ENCODE measurements at places on chromosomes 12 and 14. TPM values are rescaled to one million over a fixed set of nuclear protein-coding genes. Genes with fewer than 3 reads are reported as not detected.

- H3K36me3 ChIP-seq, result no peaks in the 10 kb centered on the region
- DNase-seq, result no peak
- no peak overlapping the region for H3K27ac ChIP-seq
- H3K27me3 ChIP-seq, result peaks cover 10% of the 10 kb centered on the region
Measured at GRCh38 chr14:104584557-104584956, 5.0 kb downstream of the C14orf180 start.

The TAS2R31 gene
- total RNA-seq, result 2.8 TPM

GRCh38 chr14:69424149-69424923 lies 25.8 kb downstream of the SLC39A9 start:
- DNase-seq, result no peak
- H3K27ac ChIP-seq, result no peak overlapping the region
- H3K4me1 ChIP-seq, result peaks cover 25% of the 10 kb centered on the region
- no peaks in the 10 kb centered on the region for H3K27me3 ChIP-seq
- no peak overlapping the region for H3K4me3 ChIP-seq
- peaks cover 43% of the 10 kb centered on the region for H3K36me3 ChIP-seq

The CLEC2A gene
- total RNA-seq, result not detected

DNA sequence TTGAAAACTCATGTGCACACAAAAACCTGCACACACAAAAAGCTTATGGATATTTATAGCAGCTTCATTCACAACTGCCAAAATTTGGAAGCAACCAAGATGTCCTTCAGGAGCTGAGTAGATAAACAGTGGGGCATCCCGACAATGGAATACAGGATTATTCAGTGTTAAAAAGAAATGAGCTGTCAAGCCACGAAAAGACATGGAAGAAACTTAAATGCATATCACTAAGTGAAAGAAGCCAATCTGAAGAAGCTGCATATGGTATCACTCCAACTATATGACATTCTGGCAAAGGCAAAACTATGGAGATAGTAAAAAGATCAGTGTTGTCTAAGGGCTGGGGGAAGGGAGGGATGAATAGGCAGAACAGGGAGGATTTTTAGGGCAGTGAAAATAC lies 5.2 kb upstream of the TPCN1 start:
- no peaks in the 10 kb centered on the region for H3K36me3 ChIP-seq
- DNase-seq, result no peak
- H3K4me3 ChIP-seq, result no peak overlapping the region
- H3K27me3 ChIP-seq, result no peaks in the 10 kb centered on the region
- H3K4me1 ChIP-seq, result peaks cover 8% of the 10 kb centered on the region
- no peak overlapping the region for H3K27ac ChIP-seq

DNA sequence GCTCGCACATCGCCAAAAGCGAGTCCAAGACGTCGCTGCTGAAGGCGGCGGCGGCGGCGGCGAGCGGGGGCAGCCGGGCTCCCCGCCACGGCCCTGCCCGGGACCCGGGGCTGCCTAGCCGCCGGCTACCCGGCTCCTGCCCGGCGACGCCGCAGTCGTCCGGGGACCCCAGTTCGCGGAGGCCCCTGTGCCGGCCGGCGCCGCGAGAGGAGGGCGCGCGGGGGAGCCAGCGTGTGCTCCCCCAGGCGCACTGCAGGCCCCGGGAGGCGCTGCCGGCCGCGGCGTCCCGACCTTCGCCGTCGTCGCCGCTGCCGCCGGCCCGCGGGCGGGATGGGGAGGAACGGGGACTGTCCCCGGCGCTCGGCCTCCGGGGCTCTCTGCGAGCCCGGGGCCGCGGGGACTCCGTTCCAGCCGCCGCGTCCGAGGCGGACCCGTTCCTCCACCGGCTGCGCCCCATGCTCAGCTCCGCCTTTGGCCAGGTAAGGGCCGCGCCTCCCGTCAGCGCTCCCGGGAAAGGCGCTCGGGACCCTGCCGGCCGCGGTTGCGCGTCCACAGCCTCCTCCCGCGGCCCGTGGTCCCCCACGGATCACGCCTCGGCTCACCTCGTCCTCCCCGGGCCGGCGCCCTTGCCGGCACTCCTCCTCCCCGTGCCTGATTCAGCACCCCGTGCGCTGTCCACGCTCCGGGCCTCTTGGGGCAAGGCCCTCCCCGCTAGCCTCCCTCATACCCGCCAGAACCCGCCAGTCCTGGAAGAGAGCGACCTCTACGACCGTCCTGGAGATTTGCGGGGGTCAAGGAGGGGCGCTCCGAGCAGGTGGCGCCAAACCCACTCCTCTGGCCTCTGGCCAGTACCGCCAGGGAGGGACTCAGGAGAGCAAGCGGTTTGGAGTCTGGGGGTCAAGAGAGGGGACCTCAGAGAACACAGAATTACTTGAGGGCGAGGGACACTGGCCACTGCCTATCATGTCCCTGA lies 721 bp downstream of the CABP1 start:
- peak overlapping the region; percentile 74 for H3K4me3 ChIP-seq
- DNase-seq, result peak; percentile 56
- H3K36me3 ChIP-seq, result no peaks in the 10 kb centered on the region
- H3K27ac ChIP-seq, result no peak overlapping the region
- peaks cover 13% of the 10 kb centered on the region for H3K4me1 ChIP-seq

DNA sequence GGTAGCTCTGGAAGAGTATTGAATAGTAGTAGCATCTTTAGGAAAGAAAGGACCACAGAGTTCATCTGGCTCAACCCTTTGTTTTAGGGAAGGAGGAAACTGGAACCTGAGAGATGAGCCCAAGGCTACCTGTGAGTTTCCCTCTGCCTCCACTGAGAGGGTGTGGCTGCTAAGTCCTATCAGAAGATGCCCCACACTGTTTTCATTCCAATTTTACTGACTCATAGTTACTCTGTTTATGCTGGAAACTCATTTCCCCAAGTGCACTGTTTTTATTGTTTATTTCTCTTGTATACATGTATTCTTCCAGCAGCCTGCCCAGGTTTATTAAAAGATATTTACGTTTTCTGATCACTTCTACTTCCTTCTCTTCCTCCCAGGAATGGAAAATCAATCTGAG lies 127.4 kb upstream of the ARHGAP5 start:
- H3K27ac ChIP-seq, result no peak overlapping the region
- H3K4me1 ChIP-seq, result peaks cover 6% of the 10 kb centered on the region
- peaks cover 3% of the 10 kb centered on the region for H3K27me3 ChIP-seq
- DNase-seq, result no peak

The RACGAP1 gene
- total RNA-seq, result 12.8 TPM

DNA sequence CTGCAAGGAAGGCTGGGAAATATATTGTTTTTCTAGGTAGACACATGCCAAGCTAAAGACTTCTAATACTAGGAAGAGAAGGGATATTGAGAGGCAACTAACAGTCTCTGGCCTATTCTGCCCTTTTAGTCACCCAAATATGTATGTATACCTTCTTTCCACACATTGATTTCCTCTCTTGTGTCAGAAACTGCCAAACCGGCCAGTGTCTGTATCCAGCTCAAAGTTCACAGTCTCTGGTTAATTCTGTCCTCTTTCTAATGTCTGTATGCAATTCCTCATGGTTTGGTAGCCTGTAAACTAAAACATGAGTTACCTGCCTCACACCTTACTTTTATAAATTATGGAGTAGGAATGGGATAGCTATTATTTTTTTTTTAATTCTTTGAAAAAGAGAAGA lies 25.2 kb upstream of the CPSF6 start:
- no peak for DNase-seq
- H3K4me3 ChIP-seq, result no peak overlapping the region
- H3K4me1 ChIP-seq, result no peaks in the 10 kb centered on the region
- H3K36me3 ChIP-seq, result no peaks in the 10 kb centered on the region
- H3K27me3 ChIP-seq, result no peaks in the 10 kb centered on the region

- H3K36me3 ChIP-seq, result no peaks in the 10 kb centered on the region
- no peak for DNase-seq
- no peak overlapping the region for H3K27ac ChIP-seq
- peaks cover 2% of the 10 kb centered on the region for H3K27me3 ChIP-seq
- no peak overlapping the region for H3K4me3 ChIP-seq
Measured at GRCh38 chr12:2248901-2249381, 196.2 kb downstream of the CACNA1C start.

The PCK2 gene
- total RNA-seq, result 17.4 TPM

DNA sequence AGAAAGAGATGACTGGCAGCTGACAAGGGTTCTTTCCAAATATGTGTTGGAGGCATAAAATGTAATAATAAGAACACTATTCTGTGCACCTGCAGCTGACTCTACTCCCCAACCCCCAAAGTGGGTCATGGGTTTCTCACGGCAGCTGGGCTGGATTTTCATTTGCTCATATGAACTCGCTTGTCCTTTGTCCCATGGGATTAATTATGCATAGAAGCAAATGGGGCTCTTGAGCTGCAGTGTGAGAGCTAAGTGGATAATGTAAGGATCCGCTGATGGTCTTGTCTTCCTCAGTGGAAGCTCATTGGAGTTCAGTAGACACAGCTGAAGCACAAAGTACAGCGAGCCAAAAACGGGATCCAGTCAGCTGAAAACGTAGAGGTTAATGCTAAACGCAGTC lies 46.3 kb downstream of the TTC8 start:
- H3K4me3 ChIP-seq, result no peak overlapping the region
- H3K36me3 ChIP-seq, result peaks cover 7% of the 10 kb centered on the region
- no peaks in the 10 kb centered on the region for H3K4me1 ChIP-seq
- H3K27ac ChIP-seq, result no peak overlapping the region

DNA sequence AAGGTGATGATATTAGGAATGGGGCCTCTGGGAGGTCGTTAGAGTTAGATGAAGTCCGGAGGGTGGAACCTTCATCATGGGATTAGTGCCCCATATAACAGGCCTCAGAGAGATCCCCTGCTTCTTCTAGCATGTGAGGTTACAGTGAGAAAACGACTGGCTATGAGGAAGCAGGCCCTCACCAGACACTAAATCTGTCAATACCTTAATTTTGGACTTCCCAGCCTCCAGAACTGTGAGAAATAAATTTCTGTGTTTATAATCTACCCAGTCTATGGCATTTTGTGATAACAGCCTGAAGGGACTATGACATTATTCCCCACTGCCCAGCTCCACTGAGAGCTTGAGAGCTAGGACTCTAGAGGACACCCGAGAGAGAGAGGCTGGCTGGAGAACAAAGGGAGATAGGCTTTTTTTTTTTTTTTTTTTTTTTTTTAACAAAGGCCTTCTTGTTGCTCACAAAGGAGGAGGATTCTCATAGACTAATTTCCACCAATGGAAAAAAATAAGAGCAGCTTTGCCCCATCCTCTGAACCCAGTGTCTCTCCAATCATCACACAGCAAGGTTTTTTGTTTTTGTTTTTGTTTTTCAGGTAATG lies 87.8 kb upstream of the EEA1 start:
- no peak overlapping the region for H3K27ac ChIP-seq
- no peaks in the 10 kb centered on the region for H3K36me3 ChIP-seq
- peaks cover 2% of the 10 kb centered on the region for H3K4me1 ChIP-seq
- DNase-seq, result no peak
- H3K27me3 ChIP-seq, result no peaks in the 10 kb centered on the region

The ZC3H10 gene
- total RNA-seq, result 15.9 TPM

The CLEC12A gene
- not detected for total RNA-seq

GRCh38 chr14:99747167-99747566 lies 46.0 kb upstream of the EML1 start:
- H3K4me1 ChIP-seq, result peaks cover 15% of the 10 kb centered on the region
- peaks cover 23% of the 10 kb centered on the region for H3K27me3 ChIP-seq
- H3K4me3 ChIP-seq, result no peak overlapping the region
- no peak for DNase-seq
- no peaks in the 10 kb centered on the region for H3K36me3 ChIP-seq

- peaks cover 43% of the 10 kb centered on the region for H3K4me1 ChIP-seq
- peak overlapping the region; percentile 82 for H3K27ac ChIP-seq
- DNase-seq, result no peak
- no peaks in the 10 kb centered on the region for H3K36me3 ChIP-seq
- H3K4me3 ChIP-seq, result peak overlapping the region; percentile 80
- H3K27me3 ChIP-seq, result no peaks in the 10 kb centered on the region
Measured at GRCh38 chr12:98646294-98647090, 1.4 kb downstream of the APAF1 start.

The SLC6A13 gene
- 1.1 TPM for total RNA-seq

- no peak overlapping the region for H3K4me3 ChIP-seq
- peaks cover 8% of the 10 kb centered on the region for H3K27me3 ChIP-seq
- no peak overlapping the region for H3K27ac ChIP-seq
- H3K36me3 ChIP-seq, result no peaks in the 10 kb centered on the region
Measured at GRCh38 chr12:75177997-75178396, 31.6 kb downstream of the KCNC2 start.

DNA sequence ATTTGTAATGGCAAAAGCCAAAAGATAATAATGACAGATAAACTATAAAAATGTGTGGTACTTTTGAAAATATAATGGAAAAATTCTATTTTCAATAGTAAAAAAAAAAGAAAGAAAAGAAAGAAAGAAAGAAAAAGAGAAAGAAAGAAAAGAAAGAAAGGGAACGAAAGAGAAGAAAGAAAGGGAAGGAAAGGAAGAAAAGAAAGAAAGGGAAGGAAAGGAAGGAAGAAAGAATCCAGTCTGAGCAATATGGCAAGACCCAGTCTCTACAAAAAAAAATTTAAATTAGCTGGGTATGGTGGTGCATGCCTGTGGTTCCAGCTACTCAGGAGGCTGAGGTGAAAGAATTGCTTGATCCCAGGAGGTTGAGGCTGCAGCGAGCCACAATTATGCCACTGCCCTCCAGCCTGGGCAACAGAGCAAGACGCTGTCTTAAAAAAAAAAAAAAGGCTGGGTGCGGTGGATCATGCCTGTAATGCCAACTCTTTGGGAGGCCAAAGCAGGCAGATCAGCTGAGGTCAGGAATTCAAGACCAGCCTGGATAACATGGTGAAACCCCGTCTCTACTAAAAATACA lies 38.4 kb downstream of the EAPP start:
- DNase-seq, result no peak
- H3K4me3 ChIP-seq, result no peak overlapping the region
- no peak overlapping the region for H3K27ac ChIP-seq
- H3K4me1 ChIP-seq, result no peaks in the 10 kb centered on the region

- H3K36me3 ChIP-seq, result peaks cover 5% of the 10 kb centered on the region
- H3K4me3 ChIP-seq, result no peak overlapping the region
- DNase-seq, result no peak
- no peaks in the 10 kb centered on the region for H3K27me3 ChIP-seq
Measured at GRCh38 chr14:61077951-61078720, 97.1 kb downstream of the SLC38A6 start.

- peaks cover 33% of the 10 kb centered on the region for H3K36me3 ChIP-seq
- H3K27ac ChIP-seq, result peak overlapping the region; percentile 89
- peak; percentile 81 for DNase-seq
- H3K4me1 ChIP-seq, result peaks cover 81% of the 10 kb centered on the region
- no peaks in the 10 kb centered on the region for H3K27me3 ChIP-seq
Measured at GRCh38 chr12:56628671-56629458, 1.3 kb downstream of the BAZ2A start.

GRCh38 chr12:6819106-6820030 lies 2.3 kb upstream of the GPR162 start:
- H3K27ac ChIP-seq, result no peak overlapping the region
- peaks cover 12% of the 10 kb centered on the region for H3K4me1 ChIP-seq
- DNase-seq, result no peak
- H3K36me3 ChIP-seq, result no peaks in the 10 kb centered on the region
- peaks cover 1% of the 10 kb centered on the region for H3K27me3 ChIP-seq

DNA sequence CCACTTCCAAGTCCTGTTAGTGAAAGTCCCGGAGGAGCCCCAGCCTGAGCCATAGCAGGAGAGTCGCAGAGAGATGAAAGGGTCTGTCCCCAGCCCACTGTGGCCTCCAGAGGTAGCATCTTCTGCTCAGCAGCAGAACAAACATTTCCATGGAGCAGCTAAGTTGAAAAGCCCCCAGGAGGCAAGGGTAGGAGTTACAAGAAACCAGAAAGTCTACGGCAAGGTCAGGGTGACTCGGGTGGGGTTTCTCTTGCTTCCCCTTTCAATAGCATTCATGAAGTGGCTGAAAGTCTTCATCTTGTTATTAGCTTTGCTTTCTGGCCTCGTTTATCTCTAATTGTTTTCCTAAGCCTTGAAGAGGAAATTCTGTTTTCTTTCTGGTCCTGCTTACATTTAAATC lies 151.2 kb upstream of the DIO3 start:
- DNase-seq, result no peak
- no peak overlapping the region for H3K4me3 ChIP-seq
- H3K27me3 ChIP-seq, result peaks cover 51% of the 10 kb centered on the region

- no peak overlapping the region for H3K4me3 ChIP-seq
- H3K36me3 ChIP-seq, result no peaks in the 10 kb centered on the region
- peak; percentile 26 for DNase-seq
- no peaks in the 10 kb centered on the region for H3K4me1 ChIP-seq
Measured at GRCh38 chr14:90593254-90594040, 196.6 kb downstream of the CALM1 start.

All from naive thymus-derived CD8-positive, alpha-beta T cell (primary cell).